ENCODE measurements at places on chromosomes 7 and 10. TPM values are rescaled to one million over a fixed set of nuclear protein-coding genes. Genes with fewer than 3 reads are reported as not detected.

The WNT2 gene
- 2.2 TPM for total RNA-seq

DNA sequence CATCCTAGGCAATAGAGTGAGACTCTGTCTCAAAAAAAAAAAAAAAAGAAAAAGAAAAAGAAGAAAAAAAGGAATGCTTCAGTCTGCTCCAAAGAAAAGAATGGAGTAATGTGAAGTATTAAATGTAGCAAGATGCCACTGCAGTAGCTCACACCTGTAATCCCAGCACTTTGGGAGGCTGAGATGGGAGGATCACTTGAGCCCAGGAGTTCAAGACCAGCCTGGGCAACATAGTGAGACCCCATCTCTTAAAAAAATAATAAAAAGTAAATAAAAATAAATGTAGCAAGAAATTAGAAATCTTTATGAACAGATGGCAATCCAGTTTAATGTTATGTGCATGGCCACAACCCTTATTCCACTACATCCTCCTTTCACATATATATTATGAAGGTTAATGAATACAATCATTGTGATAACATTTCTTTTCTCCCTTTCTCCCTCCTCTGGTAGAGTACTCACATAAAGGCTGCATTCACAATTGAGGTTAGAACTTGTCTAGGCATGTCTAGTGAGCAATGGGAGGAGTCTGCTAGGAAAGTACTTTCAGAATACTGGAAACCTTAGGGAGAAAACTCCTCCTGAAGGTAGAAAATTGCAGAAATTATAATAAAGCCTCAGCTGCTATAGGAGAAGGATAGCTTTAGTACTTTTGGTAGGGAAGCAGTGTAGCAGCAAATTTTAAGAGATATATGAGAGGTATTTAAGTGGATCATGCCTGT, 20.4 kb downstream of the KLLN start:
- DNase-seq = no peak

DNA sequence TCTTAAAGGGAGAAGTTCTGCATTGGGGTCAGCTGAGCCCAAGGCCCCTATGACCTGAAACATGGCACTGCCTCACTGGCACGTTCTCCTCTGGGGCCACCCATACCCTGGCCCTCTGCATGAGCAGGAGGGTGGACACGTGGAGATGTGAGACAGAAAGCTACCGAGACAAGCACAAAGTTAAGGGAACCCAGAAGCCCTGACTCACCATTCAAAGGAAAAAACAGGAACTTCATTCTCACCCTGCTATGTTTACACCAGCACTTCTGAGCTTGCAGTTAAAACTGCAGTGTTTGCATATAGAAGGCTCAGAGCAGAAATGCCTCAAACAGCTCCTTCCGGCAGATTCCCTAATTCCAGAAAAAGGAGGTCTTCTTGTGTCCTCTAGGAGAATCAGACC, 41.7 kb downstream of the DENND11 start:
- DNase-seq = no peak

The SYT15B gene
- total RNA-seq = 4.9 TPM

The C10orf67 gene
- not detected for total RNA-seq
